H7 (cell line): ENCODE measurements at places on chromosomes 4 and X. TPM values are rescaled to one million over a fixed set of nuclear protein-coding genes. Genes with fewer than 3 reads are reported as not detected.

Gene S100P
- total RNA-seq, result not detected in 2 replicates

Gene TLR1
- 0.03 TPM in 1 of 2 replicates, not detected in the other for total RNA-seq

Gene FGFR3
- total RNA-seq, result 37.5 and 43.6 TPM in 2 replicates

Gene ABCG2
- total RNA-seq, result 3.3 and 9.0 TPM in 2 replicates

Gene FAM13A
- 7.1 and 13.9 TPM in 2 replicates for total RNA-seq

Gene CENPE
- total RNA-seq, result 10.6 and 21.5 TPM in 2 replicates

Gene CSAG1
- total RNA-seq, result not detected in 2 replicates

Gene USP17L21
- total RNA-seq, result not detected in 2 replicates
